ENCODE measurements at places on chromosomes 1 and 21. TPM values are rescaled to one million over a fixed set of nuclear protein-coding genes. Genes with fewer than 3 reads are reported as not detected.

The RNU1-2 gene
- 6,201 TPM for total RNA-seq

The RYR2 gene
- 7.7 TPM for total RNA-seq

DNA sequence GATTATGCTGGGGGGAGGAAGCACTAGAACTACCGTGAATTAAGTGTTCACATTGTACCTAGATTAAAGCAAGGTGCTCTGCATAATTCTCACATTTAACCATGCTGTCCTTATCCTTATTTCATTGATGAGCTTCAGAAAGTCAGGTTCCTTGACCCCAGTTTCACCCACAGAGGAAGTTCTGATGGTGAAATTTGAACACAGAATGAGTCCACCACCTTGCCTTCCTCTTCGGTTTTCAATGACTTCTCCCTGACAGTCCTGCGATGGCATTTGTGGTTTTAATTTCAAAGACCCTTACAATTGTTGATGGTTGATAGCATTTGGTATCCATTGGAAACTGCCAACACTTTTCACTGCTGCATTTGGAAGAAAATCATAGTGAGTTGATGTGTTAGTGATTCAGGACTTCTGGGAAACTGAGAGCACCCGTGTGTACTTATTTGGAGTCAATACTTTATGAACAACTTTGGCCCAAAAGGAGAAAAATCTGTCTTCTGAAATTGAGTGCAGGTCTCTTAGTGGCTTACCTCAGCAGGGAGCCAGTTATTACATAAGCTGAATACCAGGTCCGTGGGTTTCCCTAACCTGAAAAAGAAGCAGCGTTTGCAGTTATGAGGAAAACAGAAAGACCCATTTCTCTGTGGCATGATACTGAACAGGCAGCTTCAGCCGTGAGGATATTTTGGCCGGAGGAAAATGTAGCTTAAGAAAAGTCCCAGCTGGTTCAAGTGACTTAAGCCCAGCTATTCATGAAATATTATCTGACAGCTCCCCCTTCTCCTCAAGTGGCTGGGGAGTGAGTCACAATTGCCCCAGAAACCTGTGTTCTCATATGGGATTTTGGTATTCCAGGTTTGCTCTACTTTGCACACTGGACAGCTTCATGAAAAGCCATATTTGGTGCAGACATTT lies 47.5 kb downstream of the ROR1 start:
- no peak for DNase-seq

The HMGCS2 gene
- total RNA-seq: 0.57 TPM

The KDF1 gene
- 0.60 TPM for total RNA-seq
